ENCODE measurements at places on chromosomes 4 and X.

DNA sequence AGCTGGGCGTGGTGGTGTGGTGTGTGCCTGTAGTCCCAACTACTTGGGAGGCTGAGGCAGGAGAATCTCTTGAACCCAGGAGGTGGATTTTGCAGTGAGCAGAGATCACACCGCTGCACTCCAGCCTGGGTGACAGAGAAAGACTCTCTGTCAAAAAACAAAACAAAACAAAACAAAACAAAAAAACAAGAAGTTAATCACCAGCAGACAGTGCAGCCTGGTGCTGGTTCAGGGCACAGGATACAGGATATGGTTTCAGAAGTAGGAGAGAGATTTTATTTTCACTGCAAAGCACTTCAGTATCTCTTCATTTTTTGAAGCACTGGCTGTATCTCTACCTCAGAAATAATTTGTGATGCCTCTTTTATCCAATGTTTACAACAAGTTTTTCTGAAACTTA lies 1222.9 kb upstream of the PRKX start:
- no peaks in the 10 kb centered on the region for H3K27me3 ChIP-seq
- H3K4me3 ChIP-seq, result no peak overlapping the region
- no peak for DNase-seq
- H3K4me1 ChIP-seq, result peaks cover 7% of the 10 kb centered on the region

GRCh38 chrX:13177921-13178566 lies 133.6 kb upstream of the FAM9C start:
- no peaks in the 10 kb centered on the region for H3K4me1 ChIP-seq
- no peak overlapping the region for H3K27ac ChIP-seq
- no peaks in the 10 kb centered on the region for H3K27me3 ChIP-seq
- DNase-seq, result no peak

- DNase-seq, result no peak
- peaks cover 7% of the 10 kb centered on the region for H3K27me3 ChIP-seq
- H3K4me3 ChIP-seq, result no peak overlapping the region
- no peak overlapping the region for H3K27ac ChIP-seq
- peaks cover 6% of the 10 kb centered on the region for H3K4me1 ChIP-seq
- H3K36me3 ChIP-seq, result no peaks in the 10 kb centered on the region
Observed at GRCh38 chr4:147717878-147718277, 14.0 kb upstream of the ARHGAP10 start.

GRCh38 chrX:1380672-1381233 lies 11.2 kb downstream of the SLC25A6 start:
- H3K36me3 ChIP-seq, result peaks cover 14% of the 10 kb centered on the region
- H3K27ac ChIP-seq, result peak overlapping the region; percentile 45
- H3K4me3 ChIP-seq, result no peak overlapping the region
- no peaks in the 10 kb centered on the region for H3K4me1 ChIP-seq

- no peak for DNase-seq
- H3K27ac ChIP-seq, result no peak overlapping the region
- no peaks in the 10 kb centered on the region for H3K36me3 ChIP-seq
- peak overlapping the region; percentile 75 for H3K4me3 ChIP-seq
- H3K27me3 ChIP-seq, result no peaks in the 10 kb centered on the region
Observed at GRCh38 chr4:83013902-83014301, 3.3 kb upstream of the LIN54 start.

DNA sequence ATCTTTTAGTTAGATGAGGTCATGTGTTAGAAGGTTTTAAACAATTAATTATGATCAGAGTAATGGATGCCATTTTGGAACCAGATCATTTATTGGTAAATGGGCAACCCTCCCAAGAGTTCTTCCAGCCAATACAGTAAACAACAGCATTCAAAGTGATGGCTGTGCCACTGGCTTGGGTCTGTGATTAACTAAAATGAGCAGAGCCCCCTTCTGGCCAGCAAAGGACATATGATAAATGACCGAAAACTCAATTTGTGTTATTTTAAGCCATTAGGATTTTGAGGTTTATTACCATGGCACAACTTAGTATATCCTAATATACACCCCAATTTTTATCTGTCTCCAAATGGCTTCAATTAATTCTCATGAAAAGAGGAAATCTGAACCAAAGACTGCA lies 90.8 kb upstream of the NPFFR2 start:
- H3K4me3 ChIP-seq, result no peak overlapping the region
- DNase-seq, result no peak
- H3K4me1 ChIP-seq, result no peaks in the 10 kb centered on the region
- peaks cover 1% of the 10 kb centered on the region for H3K36me3 ChIP-seq
- H3K27me3 ChIP-seq, result no peaks in the 10 kb centered on the region

- peaks cover 26% of the 10 kb centered on the region for H3K27me3 ChIP-seq
- H3K4me1 ChIP-seq, result peaks cover 11% of the 10 kb centered on the region
- H3K36me3 ChIP-seq, result no peaks in the 10 kb centered on the region
- no peak overlapping the region for H3K27ac ChIP-seq
- no peak for DNase-seq
Observed at GRCh38 chr4:14168919-14169318, 541.4 kb upstream of the BOD1L1 start.

DNA sequence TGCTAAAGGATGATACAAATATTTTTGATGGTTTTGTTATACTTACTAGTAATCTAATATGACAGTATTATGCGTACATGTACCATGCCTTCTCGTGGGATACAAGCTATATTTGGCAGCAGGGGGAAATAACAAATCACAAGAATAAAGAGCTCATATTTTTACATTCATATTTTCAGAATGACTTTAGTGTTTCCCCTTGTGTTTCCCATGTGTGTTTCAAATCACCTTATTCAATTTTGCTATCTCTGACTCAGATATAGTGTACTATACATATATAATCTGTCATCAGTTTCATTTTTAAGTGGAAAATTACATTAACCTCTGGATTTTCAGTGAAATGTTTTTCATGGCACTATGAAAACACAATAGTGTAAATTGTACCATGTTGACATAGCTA lies 146.8 kb downstream of the RPA4 start:
- no peak overlapping the region for H3K4me3 ChIP-seq
- H3K36me3 ChIP-seq, result peaks cover 8% of the 10 kb centered on the region
- H3K4me1 ChIP-seq, result peaks cover 10% of the 10 kb centered on the region
- no peaks in the 10 kb centered on the region for H3K27me3 ChIP-seq
- H3K27ac ChIP-seq, result no peak overlapping the region

- H3K36me3 ChIP-seq, result no peaks in the 10 kb centered on the region
- H3K4me1 ChIP-seq, result peaks cover 11% of the 10 kb centered on the region
- H3K4me3 ChIP-seq, result no peak overlapping the region
- H3K27ac ChIP-seq, result no peak overlapping the region
- DNase-seq, result no peak
- no peaks in the 10 kb centered on the region for H3K27me3 ChIP-seq
Observed at GRCh38 chr4:40199999-40200874, 3.4 kb downstream of the RHOH start.

GRCh38 chrX:118498351-118498750 lies 2.7 kb downstream of the DOCK11 start:
- DNase-seq, result no peak
- peaks cover 3% of the 10 kb centered on the region for H3K27me3 ChIP-seq
- H3K36me3 ChIP-seq, result no peaks in the 10 kb centered on the region
- peaks cover 16% of the 10 kb centered on the region for H3K4me1 ChIP-seq
- no peak overlapping the region for H3K4me3 ChIP-seq

DNA sequence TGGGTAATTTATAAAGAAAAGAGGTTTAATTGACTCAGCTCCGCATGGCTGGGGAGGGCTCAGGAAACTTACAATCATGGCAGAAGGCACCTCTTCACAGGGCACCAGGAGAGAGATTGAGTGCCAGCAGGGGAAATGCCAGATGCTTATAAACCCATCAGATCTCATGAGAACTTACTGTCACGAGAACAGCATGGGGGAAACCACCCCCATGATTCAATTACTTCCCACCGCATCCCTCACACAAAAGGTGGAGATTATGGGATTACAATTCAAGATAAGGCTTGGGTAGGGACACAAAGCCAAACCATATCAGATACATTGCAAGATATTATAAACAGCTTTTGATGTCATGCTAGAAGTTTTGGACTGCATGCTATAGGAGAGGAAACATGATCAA lies 204.3 kb downstream of the VEGFC start:
- H3K36me3 ChIP-seq, result no peaks in the 10 kb centered on the region
- DNase-seq, result no peak
- no peak overlapping the region for H3K4me3 ChIP-seq
- no peak overlapping the region for H3K27ac ChIP-seq
- H3K27me3 ChIP-seq, result peaks cover 4% of the 10 kb centered on the region
- peaks cover 8% of the 10 kb centered on the region for H3K4me1 ChIP-seq

DNA sequence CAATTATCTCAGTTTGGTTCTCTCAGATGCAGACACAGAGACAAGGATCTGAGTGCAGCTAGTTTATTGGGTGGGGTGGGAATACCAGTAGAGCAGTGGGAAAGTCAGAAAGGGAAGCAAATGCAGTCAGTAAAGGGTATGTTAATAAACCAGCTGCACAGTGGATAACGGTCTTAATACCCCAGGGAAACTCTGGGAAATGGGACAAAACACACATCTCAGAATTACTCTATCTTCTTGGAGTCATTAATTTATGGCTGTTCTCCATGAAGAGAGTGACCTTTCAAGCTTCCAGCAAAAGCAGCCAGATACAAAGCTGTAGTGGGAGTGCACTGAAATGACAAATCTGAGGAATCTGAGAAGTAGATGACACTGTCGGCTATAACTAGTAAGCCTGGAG lies 73.3 kb upstream of the NALF2 start:
- no peak overlapping the region for H3K27ac ChIP-seq
- no peak for DNase-seq
- no peaks in the 10 kb centered on the region for H3K4me1 ChIP-seq
- H3K4me3 ChIP-seq, result no peak overlapping the region
- H3K36me3 ChIP-seq, result no peaks in the 10 kb centered on the region
- peaks cover 11% of the 10 kb centered on the region for H3K27me3 ChIP-seq

DNA sequence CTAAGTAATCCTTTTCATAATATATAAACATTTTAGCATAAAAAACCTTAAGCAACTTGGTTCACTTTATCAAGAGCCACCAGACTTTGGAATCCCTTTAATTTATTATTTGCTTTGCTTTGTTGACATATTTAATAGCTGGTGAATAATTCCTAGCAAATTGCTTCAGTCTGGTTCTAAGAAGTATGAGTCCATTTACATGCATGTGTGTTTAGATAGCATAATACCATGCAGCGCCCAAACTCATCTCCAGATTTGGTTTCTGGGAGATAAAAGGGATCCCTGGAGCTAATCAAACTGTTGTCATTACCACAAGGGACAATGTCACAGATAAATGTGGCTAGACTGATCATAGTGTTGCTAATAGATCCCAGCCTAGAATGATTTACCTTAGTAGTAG lies 111.8 kb downstream of the TMEM144 start:
- no peaks in the 10 kb centered on the region for H3K36me3 ChIP-seq
- DNase-seq, result no peak
- no peaks in the 10 kb centered on the region for H3K4me1 ChIP-seq
- H3K27me3 ChIP-seq, result no peaks in the 10 kb centered on the region
- no peak overlapping the region for H3K4me3 ChIP-seq

- peaks cover 3% of the 10 kb centered on the region for H3K36me3 ChIP-seq
- H3K4me3 ChIP-seq, result no peak overlapping the region
- H3K27ac ChIP-seq, result no peak overlapping the region
- peaks cover 11% of the 10 kb centered on the region for H3K4me1 ChIP-seq
Observed at GRCh38 chrX:130162094-130162735, 3.4 kb downstream of the AIFM1 start.

DNA sequence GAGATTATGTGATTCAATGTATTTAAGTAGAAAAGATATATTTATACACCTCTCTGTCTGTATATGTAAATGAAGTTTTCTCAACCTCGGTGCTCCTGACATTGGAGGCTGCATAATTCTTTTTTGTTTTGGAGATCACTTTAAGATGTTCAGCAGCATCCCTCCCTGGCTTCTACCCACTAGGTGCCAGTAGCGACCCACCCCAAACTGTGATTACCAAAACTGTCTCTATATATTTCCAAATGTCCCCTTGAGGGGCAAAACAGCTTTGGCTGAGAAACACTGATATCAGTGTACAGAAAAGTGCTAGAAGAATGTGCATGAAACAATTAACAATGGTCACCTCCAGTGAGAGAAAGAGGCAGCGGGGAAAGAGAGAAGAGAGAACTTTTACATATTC lies 51.2 kb downstream of the DCX start:
- no peak for DNase-seq
- no peaks in the 10 kb centered on the region for H3K27me3 ChIP-seq
- peaks cover 14% of the 10 kb centered on the region for H3K4me1 ChIP-seq
- H3K27ac ChIP-seq, result no peak overlapping the region
- peaks cover 9% of the 10 kb centered on the region for H3K36me3 ChIP-seq

DNA sequence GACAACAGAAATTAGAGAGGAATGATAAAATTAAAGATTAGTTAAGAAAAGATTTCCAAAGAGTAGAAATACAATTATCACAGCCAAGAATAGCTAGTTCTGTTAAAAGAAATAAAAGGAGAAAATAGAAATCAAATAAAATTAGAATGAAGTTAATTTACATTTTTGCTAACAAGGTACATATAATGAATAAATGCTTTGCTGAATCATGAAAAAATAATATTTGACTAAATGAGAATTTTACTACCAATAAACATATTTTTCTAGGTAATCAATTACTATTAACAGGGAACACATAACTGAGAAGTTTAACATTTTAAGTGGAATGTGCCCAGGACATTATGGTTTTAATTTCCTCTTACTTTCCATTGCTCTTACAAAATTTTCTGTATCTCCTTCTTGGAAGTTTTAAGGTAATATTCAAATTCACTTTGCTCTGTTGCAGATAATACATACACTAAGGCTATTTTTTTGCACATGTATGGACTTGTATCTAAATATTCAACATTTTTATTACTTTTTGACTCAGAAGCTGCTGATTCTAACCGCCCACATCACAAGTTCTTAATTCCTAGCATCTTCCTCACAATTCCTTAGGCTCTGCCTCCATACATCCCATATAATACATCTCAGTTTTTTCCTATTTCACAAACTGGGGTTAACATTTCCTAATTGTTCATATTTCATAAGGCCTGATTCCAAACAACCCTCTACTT lies 870.7 kb upstream of the INTU start:
- no peaks in the 10 kb centered on the region for H3K36me3 ChIP-seq
- no peak overlapping the region for H3K4me3 ChIP-seq
- H3K4me1 ChIP-seq, result no peaks in the 10 kb centered on the region
- no peaks in the 10 kb centered on the region for H3K27me3 ChIP-seq

GRCh38 chr4:108181704-108182103 lies 13.0 kb upstream of the LEF1 start:
- no peaks in the 10 kb centered on the region for H3K36me3 ChIP-seq
- H3K27me3 ChIP-seq, result peaks cover 42% of the 10 kb centered on the region
- no peak overlapping the region for H3K27ac ChIP-seq
- peaks cover 12% of the 10 kb centered on the region for H3K4me1 ChIP-seq

- peaks cover 6% of the 10 kb centered on the region for H3K36me3 ChIP-seq
- no peak overlapping the region for H3K4me3 ChIP-seq
- DNase-seq, result no peak
- H3K27ac ChIP-seq, result no peak overlapping the region
- H3K4me1 ChIP-seq, result no peaks in the 10 kb centered on the region
Observed at GRCh38 chr4:122744229-122744628, 11.7 kb downstream of the BBS12 start.

All from progenitor cell of endocrine pancreas (in vitro differentiated cells).